NCI-H1092 (cell line): ENCODE measurements at places on chromosomes 1 and 21.

- no peak for DNase-seq
Observed at GRCh38 chr1:232872738-232873137, 67.5 kb downstream of the MAP10 start.

DNA sequence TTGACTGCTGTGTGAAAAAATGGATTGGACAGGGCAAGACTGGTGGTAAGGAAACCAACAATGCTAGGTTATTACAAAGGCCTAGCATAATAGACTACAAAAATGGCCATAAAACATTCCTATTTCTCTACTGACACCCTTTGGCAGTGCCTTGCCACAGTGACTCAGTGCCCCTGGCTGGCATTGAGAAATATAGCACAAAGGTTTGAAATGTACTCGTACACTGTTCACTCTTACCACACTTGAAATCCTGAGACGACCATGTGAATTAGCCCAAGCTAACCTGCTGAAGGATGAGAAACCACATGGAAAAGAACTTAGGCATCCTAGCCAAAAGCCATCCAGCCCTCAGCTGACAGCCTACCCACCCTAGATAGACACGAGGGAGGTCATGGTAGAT lies 149.8 kb upstream of the PALMD start:
- DNase-seq, result no peak

GRCh38 chr1:244792188-244792850 lies 43.1 kb upstream of the COX20 start:
- DNase-seq, result no peak

- DNase-seq, result no peak
Observed at GRCh38 chr1:35633547-35633946, 7.8 kb downstream of the PSMB2 start.

DNA sequence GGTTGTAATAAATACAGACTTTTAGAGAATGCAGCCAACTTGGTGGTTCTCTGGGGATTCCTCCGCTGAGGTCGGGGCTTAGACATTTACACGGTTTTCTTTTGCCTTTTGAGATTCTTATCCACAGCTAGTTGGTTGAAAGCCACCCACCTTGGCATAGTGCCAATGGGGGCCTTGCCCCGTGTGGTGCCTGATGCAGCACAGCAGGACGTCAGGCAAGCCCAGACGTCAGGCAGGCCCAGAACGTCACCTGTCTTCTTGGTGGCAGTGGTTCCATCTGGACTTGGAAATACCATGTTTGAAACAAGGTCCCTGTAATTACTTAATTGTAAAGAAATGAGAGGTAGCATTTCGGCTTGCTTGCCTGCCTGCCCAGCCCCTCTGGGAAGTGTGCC lies 78.5 kb downstream of the GALNT2 start:
- DNase-seq, result no peak

GRCh38 chr1:118902711-118903191 lies 85.4 kb downstream of the TBX15 start:
- no peak for DNase-seq

- no peak for DNase-seq
Observed at GRCh38 chr21:33419538-33420123, 16.4 kb downstream of the IFNGR2 start.
